ENCODE measurements at places on chromosomes 1 and 21.

DNA sequence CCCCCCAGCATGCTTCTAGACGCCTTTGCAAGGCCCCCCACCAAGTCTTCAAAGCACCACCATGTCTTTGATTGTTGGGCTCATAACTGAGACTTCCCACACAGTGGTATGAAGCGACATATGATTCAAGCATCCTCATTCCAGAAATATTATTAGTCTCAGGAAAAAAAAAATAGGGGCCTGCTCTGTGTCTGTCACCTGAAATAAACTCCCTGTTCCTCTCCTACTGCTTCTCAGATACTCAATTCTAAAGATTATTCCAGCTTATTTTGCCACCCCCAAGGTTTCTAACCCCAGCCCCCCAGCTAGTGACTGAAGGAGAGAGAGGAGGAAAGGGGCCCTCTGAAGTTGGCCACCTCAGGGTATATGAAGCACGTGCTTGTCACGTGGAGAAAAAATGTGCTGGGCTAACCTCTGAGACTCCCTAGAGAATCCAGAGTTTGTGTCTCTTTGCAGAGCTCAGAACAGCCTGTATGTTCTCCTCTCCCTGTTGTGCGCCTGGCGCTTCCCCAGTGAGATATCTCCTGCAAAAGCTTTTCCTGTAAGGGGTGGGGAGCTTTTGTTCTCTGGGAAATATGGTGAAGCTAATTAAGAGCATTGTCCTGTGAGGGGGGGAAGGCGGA, 35.9 kb upstream of the RASAL2 start:
- DNase-seq = no peak

GRCh38 chr21:37987668-37988067, 71.4 kb upstream of the KCNJ6 start:
- DNase-seq = no peak

DNA sequence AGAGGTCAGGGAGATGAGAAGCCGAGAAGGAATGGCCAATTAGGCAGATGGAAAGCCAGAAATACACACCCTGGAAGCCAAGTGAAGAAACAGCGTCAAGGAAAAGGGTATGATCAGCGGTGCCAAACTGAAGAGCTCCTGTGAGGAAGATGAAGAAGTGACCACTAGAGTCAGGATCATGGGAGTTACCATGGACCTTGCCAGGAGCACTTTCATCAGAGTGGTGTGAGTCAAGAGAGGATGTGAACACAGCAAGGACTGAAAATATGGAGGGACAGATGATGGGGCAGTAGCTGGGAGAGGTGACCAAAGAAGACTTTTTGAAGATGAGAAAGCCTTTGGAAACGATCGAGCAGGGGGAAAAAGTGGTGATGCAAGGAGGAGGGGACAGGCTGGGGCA, 50.4 kb downstream of the CD34 start:
- DNase-seq = no peak

DNA sequence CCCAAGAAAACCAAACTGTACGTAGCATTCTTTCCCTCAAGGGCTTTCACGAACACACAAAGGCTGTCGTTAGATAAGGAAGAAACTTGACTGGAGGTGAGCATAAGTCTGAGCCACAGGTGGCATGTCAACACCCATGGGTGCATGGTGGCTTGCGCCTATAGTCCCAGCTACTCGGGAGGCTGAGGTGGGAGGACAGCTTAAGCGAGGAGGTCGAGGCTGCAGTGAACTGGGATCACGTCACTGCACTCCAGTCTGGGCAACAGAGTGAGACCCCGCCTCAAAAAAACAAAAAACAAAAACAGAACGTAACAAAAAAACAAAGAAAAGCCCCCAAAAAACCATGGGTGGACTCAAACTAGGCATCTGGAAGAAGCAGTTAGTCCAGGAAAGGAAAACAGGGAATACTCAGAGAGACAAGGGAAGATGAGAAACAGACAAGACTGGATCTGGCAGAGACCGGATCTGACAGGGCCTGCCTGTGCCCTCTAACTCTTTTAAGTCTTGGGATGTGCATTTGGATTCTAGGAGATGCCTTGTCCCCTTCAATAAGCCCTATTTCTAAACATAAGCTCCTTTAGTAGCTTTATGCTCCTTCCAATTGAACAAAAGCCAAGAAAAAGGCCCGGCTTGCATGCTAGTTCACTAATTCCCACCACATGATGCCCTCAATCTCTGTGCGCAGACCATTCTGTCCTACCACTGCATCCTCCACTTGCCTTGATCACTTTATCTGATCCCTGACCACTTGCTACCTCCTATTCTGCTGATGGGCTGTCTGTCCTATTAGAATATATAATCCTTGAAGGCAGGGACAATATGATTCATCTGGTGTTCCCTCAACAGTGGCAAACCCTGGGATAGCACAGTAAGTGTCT, 73.8 kb downstream of the APP start:
- DNase-seq = no peak

DNA sequence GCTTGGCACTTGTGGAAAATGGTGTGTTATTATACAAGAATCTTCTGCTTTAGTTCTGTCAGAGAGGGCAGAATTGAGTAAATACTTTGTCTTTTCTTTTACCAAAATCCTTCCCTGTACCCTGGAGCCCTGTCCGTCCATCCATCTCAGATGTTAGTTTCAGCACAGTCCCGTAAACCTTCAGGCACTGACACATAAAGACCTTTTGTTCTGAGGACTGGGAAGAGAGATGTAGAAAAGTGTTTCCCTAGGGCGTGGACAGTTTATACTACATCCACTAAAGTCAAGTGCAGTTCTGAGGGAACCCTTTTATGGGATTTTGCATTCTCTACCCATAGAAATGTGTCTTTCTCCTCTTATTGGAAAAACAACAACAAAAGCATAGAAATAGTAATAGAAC, 162.4 kb downstream of the PDE4B start:
- peak; percentile 84 for DNase-seq

- no peak for DNase-seq
Measured at GRCh38 chr1:8408151-8408839, 90.4 kb downstream of the SLC45A1 start.

- DNase-seq = no peak
Measured at GRCh38 chr21:36076878-36077655, 7.2 kb downstream of the CBR1 start.

DNA sequence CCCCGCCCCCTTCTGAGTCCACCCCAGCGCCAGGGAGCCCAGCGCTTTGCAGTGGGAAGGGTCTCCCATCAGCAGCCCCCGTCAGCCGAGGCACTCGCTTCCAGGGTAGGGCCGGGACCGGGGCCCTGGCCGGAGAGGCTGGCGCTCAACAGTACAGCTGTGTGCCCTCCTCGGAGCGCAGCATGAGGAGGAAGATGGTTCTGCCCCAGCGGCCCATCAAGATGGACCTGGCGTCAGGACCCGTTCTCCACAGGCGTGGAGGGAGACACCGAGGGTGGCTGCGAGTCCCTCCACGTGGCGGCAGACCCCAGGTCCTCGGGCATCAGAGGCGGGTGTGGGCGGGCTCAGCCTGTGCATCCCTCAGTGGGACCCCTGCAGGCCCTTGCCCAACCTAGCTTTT, 54.3 kb downstream of the MORN1 start:
- no peak for DNase-seq

- DNase-seq = no peak
Measured at GRCh38 chr1:99956755-99957154, 13.0 kb upstream of the SLC35A3 start.

DNA sequence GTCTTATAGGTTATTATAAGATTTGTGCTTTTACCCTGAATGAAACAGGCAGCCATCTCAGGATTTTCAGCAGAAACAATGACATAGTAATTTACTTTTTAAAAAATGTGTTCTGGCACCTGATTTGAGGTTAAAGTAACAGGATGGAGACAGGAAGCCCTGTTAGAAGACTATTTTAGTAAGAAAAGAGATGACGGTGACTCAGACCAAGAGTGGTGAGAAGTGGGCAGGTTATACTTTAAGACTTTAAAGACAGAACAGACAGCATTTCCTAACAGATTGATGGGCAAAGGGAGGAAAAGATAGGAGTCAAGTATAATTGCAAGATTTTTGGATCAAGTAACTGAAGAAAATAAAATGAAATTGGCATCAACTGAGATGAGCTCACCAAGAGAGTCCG, 436.8 kb upstream of the NR5A2 start:
- no peak for DNase-seq
